Activated CD4-positive, alpha-beta memory T cell treated with anti-CD3 and anti-CD28 coated beads for 36 hours (primary cell): ENCODE measurements at places on chromosomes 1 and 21.
A peak's percentile ranks its signal among the peaks of the same experiment; 100 is the strongest.

DNA sequence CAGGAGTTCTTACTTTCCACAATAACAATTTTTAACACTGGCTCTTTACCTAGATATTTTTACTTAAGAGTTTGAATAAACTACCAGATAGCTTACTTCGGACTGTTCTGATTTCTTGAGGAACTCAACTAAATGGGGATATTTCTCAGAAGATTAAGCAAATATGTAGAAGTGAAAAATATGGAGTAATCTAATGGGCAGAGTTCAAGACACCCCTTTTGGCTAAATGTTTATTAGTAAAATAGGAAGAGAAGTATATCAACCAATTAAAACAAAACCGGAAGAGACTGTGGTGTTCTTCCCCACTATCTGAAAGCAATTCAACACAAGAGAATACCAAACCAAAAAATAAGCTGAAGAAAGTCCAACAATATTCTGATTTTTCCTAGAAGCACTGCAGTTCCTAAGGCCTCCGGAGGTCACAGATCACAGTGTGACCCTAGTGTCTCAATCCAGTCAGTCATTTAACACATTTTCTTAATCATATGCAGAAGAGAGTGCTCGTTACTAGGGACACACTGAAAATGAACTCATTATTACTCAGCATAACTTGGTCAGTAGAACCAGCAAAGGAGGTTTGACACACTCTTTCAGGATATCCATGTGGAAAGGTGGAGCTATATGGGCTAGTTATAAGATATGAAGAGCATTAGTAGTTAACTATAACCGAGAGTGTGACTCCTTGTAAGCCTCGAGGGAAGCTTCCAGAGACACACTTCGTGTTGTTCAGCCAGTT is 5.2 kb downstream of the SIPA1L2 start:
- DNase-seq, result no peak

GRCh38 chr1:97174039-97174704 is 452.6 kb downstream of the PTBP2 start:
- no peak for DNase-seq

- DNase-seq, result no peak
Measured at GRCh38 chr1:51997974-51998382, 7.5 kb upstream of the RAB3B start.

- peak; percentile 94 for DNase-seq
Measured at GRCh38 chr1:147084273-147085096, 87.8 kb downstream of the PRKAB2 start.

DNA sequence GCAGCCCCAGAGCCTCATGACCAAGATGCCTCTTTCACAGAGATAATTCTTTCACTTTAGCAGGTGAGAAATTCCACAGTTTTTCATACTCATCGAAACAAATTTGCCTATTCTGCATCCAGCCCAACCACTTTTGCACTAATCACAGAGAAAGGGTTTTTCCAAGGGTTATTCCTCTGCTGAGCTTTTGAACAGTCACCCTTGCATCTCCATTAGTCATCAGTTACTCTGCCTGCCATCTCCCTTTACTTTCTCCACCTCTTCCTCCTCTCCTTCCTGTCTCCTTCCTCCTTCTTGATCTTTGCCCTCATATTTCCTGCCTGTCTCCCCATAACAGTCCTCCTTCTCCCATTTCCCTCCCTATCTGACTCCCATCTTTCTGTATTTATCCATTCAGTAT is 43.9 kb downstream of the FH start:
- no peak for DNase-seq
